ENCODE measurements at places on chromosomes 6 and 20. TPM values are rescaled to one million over a fixed set of nuclear protein-coding genes. Genes with fewer than 3 reads are reported as not detected.

PIM1 gene
- total RNA-seq = 37.5 TPM

DNA sequence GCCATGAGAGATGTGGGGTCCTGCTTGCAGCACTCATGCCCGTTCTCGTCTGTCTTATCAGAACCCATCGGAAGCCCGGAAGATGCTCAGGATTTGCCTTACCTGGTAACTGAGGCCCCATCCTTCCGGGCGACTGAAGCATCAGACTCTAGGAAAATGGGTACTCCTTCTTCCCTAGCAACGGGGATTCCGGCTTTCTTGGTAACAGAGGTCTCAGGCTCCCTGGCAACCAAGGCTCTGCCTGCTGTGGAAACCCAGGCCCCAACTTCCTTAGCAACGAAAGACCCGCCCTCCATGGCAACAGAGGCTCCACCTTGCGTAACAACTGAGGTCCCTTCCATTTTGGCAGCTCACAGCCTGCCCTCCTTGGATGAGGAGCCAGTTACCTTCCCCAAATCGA is 8.3 kb downstream of the PI16 start:
- DNase-seq = no peak

- DNase-seq = no peak
Observed at GRCh38 chr6:17156966-17157365, 55.1 kb downstream of the STMND1 start.

- no peak for DNase-seq
Observed at GRCh38 chr20:50409495-50409894, 100.7 kb upstream of the PTPN1 start.

DNA sequence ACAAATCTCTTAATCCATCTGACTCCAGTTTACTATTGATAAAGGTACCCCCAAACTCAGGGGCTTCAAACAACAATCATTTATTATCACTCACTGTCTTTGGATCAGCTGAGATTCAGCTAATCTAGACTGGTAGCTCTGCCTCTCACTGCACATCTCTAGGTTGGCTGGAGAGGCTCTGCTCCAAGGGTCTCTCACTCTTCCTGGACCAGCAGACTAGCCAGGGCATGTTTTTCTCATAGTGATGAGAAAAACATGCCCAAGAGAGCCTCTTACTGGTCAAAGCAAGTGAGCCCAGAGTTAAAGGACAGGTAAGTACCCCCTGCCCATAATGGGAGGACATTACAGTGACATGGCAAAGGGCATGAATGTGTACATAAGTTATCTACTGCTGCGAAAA is 115.1 kb upstream of the BEND3 start:
- DNase-seq = no peak

- no peak for DNase-seq
Observed at GRCh38 chr20:21505810-21506530, 7.9 kb downstream of the NKX2-2 start.

- no peak for DNase-seq
Observed at GRCh38 chr6:44086931-44087574, 40.2 kb downstream of the MRPL14 start.

DNA sequence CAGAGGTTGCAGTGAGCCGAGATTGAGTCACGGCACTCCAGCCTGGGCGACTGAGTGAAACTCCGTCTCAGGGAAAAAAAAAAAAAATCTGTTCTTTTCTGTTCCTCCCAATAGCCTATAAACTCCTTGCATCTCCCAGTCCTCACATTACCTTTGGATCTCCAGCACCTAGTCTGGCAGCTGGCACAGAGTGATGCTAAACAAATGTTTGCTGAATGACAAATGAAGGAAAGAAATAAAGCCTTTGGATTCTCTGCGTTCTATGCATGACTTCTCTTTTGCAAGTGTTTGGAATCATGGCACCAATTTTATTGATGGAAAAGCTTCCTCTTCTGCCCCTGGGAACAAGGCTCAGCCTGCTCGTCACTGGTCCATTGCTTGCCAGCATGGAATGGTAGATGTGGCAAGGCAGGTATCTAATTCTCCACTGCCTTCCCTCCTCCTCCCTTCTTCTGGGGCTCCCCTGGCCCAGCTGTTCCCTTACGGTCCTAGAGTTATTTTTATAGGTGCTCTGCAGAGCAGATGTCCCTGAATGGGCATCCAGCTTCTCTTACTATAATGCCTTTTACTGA is 53.6 kb upstream of the FYN start:
- no peak for DNase-seq

GRCh38 chr20:33684533-33685327 is 1.5 kb downstream of the E2F1 start:
- no peak for DNase-seq

- DNase-seq = no peak
Observed at GRCh38 chr20:32920066-32920465, 61.3 kb downstream of the EFCAB8 start.
